Calu3 (cell line): ENCODE measurements at places on chromosomes 6 and 20.

GRCh38 chr6:83852528-83853177 lies 507 bp upstream of the RIPPLY2 start:
- DNase-seq, result no peak

GRCh38 chr6:140806431-140806830 lies 1326.3 kb upstream of the GJE1 start:
- DNase-seq, result no peak

DNA sequence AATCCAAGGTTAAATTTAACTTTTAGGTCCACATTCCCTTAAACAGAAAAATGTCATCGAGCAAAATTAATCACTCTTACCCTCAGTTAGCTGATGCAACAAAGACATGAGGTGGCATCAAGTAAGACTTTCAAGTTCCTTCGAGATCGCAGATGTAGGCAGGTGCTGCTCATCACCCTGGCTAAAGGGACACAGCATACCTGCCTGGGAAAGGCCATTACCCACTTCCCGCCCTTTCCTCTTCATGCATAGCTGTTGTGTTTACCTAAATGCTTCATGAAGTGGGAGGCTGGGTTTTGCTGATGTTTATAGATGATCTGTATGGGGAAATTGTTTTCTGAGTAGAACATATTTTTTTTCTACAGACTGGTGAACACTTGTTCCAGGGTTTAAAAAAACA lies 67.7 kb downstream of the GFRA4 start:
- DNase-seq, result no peak

DNA sequence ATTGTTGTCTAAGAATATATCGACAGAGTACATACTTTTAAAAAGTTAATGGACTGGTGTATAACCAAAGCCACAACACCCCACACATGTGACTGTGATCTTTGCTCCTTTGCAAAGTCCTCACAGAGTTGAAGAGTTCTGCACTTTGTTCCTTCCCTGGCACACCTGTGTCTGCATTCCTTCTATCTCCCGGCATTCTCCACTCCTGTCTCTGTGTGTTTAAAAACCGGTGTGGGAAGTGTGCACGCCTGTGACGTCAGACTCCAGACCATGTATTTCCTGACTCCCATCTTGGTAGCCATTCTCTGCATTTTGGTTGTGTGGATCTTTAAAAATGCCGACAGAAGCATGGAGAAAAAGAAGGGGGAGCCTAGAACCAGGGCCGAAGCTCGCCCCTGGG lies at the start of gene IYD:
IYD (plus strand) TSS at position 251 of the 400 bp plus-strand sequence; CDS start at position 271, 20 bp downstream.
- DNase-seq, result peak; percentile 30

DNA sequence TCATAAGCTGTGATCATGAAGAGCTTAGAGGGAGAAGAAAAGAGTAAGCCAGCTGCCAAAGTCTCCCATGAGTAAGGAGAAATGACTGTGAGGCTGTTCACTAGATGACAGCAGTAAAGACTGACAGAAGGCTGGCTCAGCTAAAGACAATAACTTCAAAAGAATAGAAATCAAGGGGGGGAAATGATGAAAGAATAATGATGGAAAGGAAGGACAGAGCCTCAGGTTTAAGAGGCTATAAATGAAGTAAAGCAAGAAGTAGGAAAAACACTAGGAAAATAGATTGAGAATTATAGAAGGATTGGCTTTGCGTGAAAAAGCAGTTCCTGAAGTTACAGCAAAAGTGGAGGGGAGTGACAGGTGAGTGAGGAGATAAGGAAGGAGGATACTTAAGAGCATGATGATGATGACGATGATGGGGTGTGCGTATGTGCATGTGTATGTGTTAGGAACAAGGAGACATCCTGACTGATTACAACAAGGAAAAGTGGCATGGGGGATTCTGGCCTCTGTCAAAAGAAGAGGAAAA lies 48.2 kb downstream of the HBS1L start:
- DNase-seq, result no peak

- no peak for DNase-seq
These were observed 210.2 kb upstream of the THEMIS start for GRCh38 chr6:128111096-128111495.

- DNase-seq, result no peak
These were observed 172.8 kb downstream of the KLHL32 start for GRCh38 chr6:97097068-97098047.

DNA sequence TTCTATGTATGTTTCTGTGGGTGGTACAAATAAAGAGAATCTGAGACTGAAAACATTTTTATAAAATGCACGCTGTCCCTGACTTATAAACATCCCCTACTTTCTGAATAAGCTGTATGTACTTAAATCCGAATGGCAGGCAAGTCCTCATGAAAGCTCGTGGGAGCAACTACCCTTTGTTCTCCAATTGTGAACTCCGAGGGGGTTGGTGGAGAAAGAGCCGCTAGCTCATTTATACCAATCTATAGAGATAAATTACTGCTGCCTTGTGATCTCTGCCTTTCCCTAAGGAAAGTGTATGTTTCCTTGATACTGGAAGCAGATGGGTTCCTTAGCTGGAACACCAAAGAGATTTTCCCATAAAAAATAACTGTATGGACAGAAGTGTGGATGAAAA lies 84.5 kb downstream of the GJA10 start:
- no peak for DNase-seq

GRCh38 chr6:71301546-71301945 lies 12.9 kb downstream of the OGFRL1 start:
- no peak for DNase-seq

GRCh38 chr6:42053601-42054000 lies 3.3 kb downstream of the TAF8 start:
- DNase-seq, result no peak

DNA sequence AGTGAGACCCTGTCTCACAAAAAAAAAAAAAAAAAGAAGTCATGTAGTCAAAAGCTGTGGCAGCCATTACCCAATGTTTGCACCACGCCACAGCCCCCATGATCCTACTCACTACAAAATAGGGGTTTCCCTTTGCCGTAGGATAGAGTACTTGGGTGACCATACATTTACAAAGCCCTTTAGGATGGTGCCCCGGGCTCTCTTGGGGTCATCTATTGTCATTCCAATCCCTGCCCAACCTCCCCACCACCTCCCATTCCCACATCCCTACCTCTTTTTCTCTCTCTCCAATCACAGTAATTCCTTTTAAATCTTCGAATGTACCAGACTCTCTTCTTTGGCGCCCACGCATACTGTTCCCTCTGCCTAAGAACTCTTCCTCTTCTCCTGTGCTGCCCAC lies 74.6 kb downstream of the KIAA0319 start:
- DNase-seq, result no peak

DNA sequence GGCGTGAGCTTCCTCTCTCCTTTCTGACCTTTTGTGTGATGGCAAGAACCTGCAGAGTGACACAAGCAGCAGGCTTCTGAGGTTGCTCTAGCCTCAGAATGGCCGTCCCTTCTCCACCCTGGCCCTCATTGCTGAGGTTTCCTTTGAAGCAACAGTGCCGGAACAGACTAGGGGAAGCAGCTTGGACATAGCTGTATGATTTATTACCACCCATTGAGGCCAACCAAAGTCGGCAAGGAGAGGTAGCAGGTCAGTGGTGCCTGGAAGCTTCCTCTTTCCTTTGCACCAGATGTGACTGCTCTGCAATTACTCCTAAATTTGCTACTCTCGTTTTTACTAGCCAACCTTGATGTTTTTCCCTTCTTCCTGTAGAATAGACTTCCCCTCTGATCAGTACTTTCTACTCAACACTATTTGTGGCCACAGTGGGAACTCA lies 31.4 kb downstream of the PTPN1 start:
- DNase-seq, result peak; percentile 19

GRCh38 chr6:84618836-84619235 lies 145.6 kb downstream of the TBX18 start:
- DNase-seq, result no peak

- no peak for DNase-seq
These were observed 132.1 kb upstream of the KCNG1 start for GRCh38 chr20:51154708-51155690.

DNA sequence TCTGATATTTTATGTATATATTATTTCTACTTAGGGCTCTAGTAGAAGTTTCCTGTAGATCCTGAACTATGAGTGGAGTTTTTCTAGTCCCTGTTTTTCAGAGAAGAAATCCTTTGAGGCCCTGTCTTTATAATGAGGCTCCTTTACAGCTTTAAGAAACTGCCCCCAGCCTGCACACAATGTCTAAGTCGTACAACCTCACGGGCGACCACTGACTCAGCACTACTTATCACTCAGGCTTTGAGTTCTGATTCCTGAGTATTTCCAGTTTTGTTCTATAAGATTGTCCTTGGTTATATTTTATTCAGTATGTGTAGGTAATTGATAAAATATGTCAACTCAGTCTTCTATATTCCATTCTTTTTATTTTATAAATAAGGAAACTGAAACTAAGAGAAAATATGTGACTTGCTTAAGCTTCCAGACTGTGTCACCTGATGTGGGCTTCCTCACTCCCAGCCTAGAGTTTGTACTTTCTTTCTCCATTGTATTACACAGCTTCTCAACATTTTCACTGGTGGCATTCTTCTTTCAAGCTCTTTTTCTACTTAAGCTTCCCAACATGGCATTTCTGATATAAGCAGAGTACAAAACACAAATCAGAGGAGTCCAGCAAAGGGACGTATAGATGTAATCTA lies 167.0 kb downstream of the TBX18 start:
- peak; percentile 17 for DNase-seq

- DNase-seq, result no peak
These were observed 48.3 kb upstream of the TBC1D32 start for GRCh38 chr6:121382467-121383121.

GRCh38 chr20:50116368-50116999 lies 3.5 kb upstream of the UBE2V1 start:
- DNase-seq, result no peak

GRCh38 chr6:44016131-44016870 lies 111.0 kb downstream of the MRPL14 start:
- no peak for DNase-seq

DNA sequence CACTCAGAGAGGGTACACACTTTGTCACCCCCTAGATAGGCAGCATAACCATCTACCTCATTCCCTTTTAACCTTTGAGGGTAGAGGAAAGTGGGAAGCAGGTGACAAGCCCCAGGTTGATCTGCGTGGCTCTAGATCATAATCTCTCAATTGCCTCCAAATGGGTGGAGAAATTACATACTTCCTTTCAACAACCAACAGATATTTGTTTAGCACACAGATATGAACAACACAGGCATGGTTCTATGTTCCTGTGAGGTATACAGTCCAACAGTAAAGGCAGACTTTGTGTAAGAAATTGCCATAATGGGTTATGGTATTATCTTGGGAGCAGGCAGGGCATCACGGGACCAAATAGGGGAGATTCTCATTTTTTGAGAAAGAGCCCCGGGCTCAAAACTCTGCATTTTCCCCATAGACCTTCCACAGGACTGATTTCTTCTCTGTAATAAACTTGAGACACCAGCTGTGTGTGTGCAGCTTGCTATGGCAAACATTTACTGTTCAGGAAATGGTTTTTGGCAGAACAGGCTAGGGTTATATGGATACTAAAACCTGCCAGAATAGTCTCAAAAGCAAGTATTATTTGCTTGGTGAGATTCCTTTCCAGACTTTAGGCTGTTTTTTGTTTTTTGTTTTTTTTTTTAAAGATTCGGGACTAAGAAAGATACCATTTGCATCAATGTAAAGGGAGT lies 126.2 kb downstream of the CD164 start:
- DNase-seq, result no peak

DNA sequence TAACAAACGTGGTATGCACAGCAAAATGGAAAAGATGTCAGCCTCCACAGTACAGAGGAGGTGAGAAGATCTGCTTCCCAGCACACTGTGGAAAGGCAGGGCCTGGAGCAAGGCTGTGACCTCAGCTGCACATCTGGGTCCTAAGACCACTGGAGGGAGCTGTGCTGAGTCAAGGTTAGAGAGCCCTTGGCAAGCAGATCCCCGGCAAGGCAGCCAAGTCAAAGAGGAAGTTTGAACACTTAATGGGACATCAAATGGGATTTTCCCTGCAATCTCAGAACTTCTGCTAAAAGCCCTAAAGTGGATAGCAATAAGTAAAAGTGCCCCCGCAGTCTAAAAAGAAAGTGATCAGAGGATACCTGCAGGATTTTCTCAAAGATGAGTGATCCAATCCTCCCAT lies 39.5 kb downstream of the UNC5CL start:
- DNase-seq, result peak; percentile 62

DNA sequence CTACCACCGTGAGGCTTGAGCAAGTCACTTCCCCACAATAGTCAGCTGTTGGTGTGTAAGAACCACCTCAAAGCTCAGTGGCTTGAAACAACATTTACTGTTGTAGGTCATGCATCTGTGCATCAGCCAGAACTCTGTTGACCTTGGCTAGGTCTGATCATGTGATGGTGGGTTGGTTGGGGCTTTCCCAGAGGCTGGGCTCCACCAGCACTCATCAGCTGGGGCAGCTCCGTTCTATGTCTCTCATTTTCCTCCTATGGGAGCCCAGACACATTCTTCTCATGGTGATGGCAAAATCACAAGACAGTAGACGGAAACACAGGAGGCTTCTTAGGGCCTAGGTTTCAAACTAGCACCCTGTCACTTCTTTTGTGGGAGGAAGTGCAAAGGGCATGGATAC lies 42.8 kb upstream of the PSMF1 start:
- DNase-seq, result no peak

DNA sequence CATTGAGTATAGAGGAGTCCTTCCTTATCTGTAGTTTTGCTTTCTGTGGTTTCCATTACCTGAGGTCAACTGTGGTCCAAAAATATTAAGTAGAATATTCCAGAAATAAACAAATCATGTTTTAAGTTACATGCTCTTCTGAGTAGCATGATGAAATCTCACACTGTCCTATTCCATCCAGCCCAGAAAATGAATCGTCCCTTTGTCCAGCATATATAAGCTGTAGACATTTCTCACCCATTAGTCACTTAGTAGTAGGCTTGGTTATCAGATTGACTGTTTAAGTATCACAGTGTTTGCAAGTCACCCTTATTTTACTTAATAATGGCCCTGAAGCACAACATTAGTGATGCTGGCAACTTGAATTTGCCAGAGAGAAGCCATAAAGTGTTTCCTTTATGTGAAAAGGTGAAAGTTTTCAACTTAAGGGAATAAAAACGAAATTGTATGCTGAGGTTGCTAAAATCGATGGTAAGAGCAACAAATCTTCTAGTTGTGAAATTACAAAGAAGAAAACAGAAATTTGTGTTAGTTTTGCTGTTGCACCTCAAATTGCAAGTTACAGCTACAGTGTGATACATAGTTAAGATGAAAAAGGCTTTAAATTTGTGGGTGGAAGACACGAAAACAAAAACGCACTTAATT lies 198.6 kb upstream of the SIM1 start:
- DNase-seq, result peak; percentile 13

DNA sequence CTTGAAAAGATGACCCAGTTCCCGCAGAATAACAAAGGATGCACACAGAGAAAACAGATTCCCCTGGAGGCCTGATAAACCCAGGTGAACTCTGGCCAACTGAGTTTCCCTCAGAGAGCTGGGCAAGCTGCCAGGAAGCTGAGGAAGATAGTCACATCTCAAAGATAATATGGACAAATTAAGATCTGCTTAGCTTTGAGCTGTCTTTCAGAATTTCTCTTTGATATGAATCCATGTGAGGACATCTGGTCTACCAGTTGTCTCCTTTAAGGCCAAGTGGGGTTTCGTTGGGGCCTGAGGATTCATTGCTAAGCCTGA lies 59.5 kb downstream of the ID4 start:
- no peak for DNase-seq
